Liver (tissue), 10 donors: ENCODE measurements at places on chromosomes 2 and 18.

DNA sequence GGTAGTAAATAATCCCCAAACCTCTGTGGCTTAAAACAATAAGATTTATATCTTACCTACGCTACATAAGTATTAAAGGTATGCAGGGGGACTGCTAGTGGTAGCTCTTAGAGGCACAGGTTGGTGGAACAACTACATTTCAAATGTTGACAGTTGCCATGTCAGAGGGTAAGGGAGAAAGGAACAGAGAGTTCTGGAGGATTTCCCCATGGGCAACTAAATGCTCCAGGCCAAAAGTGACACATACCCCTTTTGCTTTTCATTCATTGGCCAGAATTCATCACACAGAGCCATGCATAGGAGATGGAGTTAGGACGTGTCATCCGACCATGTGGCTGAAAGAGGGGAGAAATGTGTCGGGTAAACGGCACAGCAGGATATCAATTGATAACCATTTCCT lies 133.2 kb downstream of the NAPG start:
- DNase-seq = no peak

GRCh38 chr2:56624181-56624580 lies 440.4 kb downstream of the CCDC85A start:
- no peak for DNase-seq

GRCh38 chr18:55420665-55421307 lies 167.2 kb downstream of the TCF4 start:
- DNase-seq = no peak

- no peak for DNase-seq
Measured at GRCh38 chr2:86305915-86306254, 31.5 kb downstream of the REEP1 start.

- DNase-seq = no peak
Measured at GRCh38 chr2:119760237-119760955, 674 bp downstream of the PTPN4 start.

GRCh38 chr2:40369267-40370006 lies 82.5 kb downstream of the SLC8A1 start:
- DNase-seq = no peak

DNA sequence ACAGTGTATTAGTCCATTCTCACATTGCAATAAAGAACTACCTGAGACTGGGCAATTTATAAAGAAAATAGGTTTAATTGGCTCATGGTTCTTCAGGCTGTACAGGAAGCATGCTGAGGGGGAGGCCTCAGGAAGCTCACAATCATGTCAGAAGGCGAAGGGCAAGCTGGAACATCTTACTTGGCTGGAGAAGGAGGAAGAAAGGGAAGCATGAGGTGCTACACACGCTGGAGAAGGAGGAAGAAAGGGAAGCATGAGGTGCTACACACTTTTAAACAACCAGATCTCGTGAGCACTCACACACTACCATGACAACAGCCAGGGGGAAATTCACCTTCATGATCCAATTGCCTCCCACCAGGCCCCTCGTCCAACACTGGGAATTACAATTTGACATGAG lies 95.3 kb upstream of the FAM110C start:
- DNase-seq = no peak

DNA sequence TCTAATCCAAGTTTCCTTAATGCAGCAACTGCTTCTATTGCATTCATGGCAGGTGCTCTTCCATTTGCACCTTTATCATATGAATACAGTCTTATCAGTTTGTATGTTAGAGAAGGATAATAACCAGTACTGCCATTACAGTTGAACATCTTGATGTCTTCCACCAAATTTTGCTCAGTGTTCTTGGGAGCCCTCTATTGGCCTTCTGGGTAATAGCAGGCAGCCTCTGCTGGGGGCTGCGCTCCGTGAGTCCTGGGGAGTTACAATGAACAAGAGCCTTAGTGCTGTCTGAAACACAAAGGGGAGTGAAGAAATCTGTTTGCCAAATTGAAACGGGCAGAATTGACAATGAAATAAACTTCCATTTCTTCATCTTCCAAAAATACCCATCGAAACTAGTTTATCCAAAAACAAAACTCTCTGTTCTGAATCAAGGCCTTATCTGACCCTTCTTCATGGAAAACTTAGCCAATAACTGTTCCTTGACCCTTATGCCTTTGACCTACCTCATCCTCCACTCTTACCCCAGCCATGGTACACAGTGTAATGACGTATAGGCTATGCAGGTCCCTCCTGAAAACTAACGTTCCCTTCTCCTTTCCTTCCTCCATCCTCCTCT lies 79.9 kb downstream of the ALK start:
- no peak for DNase-seq

DNA sequence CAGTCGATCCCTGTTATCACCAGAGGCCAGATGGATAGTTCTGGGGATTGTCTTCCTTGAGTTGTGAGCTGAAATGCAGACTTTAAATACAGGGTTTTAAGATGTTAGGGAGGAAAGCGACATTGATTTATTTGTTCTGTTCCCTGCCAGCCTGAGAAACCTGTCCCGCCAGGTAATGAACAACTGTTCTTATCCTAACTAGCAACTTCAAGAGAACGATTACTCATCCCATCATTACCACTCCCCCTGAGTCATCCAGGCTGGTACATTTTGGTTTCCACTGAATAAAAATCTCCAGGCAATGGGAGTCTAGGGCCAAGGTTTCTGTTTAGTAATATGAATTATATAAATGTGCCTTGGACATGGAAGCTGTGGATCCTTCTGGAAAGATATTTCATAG lies 131.2 kb downstream of the LYPD6B start:
- DNase-seq = no peak

- DNase-seq = no peak
Measured at GRCh38 chr2:75494137-75494769, 66.5 kb downstream of the EVA1A start.

- no peak for DNase-seq
Measured at GRCh38 chr2:60408811-60409530, 144.5 kb downstream of the BCL11A start.

DNA sequence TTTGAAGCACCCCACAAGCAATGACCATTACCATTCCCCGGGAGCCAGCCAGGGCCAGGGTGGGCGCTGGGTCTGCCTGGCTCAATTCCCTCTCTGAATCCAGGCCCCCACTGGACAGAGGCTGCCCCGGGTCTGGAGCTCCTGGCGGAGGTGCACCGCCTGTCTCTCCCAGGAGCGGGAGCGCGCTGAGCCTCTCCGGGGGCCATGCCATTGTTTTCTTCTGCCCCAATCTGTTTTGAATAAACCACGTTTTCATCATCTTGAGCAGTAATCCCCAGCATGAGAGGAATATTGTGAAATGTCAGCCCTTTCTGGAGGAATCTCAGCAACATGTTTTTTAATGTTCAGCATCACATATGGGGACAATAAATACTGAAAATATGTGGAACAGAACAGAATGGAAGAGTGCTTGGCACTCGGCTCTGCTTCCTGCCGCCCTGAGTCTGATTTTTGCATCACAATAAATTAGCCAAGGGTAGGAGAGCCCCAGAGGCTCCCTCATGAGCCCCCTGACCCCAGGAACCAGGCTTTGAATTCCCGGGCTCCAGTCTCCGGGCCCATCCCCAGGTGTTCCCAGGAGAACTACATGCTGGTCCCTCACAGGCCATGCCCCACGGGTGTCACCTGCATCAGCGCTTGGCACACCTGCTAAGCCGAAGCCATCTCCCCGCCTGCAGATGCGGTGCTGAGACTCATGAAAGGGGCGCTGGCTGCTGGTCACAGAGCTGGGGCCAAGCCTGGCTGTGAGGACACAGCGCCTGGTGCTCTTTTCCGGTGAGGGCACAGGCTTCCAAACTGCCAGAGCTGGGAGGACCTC lies 88.8 kb downstream of the INHBB start:
- DNase-seq = peak; percentile 30
